Nucleus accumbens (tissue), 56 donors: ENCODE measurements at places on chromosomes 2 and 18.

DNA sequence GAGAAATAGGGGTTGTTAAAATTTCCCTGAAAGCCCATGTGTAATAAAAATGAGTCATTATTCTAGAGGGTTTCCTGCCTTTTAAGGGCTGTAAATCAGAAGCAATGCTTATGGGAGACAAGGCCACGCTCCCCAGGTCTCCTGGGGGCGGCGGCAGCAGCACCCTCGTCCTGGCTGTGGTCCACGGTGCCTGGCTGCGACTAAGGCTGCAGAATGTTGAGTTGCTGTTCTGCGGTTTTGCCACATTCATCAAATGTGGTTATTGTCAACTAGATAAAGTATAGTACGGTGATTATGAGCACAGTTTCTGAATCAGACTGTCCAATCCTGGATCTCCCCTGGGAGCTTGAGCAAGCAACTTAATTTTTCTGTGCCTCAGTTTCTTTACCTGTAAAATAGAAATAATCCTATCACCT lies 11.9 kb upstream of the AGFG1 start:
- no peak for DNase-seq

GRCh38 chr18:79802298-79802697 lies 4.6 kb downstream of the KCNG2 start:
- no peak for DNase-seq

DNA sequence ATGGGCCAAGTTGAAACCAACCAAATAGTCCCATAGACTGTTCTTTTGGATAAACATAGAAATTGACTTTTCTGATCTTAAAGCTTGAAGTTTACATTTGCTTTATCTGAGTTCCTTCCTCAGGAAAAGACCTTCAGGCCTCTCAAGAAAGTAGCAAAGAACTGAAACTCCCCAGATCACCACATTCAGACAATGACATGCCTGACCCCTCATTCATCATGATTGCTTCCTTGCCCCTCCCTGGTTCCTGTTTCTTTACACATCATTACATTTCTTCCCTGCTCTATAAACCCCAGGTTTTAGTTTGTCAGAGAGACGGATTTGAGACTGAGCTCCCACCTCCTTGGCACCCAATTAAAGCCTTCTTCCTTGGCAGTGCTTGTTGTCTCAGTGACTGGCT lies 83.6 kb upstream of the ST3GAL5 start:
- DNase-seq: no peak

- DNase-seq: no peak
Observed at GRCh38 chr18:36446059-36446458, 148.5 kb downstream of the FHOD3 start.

DNA sequence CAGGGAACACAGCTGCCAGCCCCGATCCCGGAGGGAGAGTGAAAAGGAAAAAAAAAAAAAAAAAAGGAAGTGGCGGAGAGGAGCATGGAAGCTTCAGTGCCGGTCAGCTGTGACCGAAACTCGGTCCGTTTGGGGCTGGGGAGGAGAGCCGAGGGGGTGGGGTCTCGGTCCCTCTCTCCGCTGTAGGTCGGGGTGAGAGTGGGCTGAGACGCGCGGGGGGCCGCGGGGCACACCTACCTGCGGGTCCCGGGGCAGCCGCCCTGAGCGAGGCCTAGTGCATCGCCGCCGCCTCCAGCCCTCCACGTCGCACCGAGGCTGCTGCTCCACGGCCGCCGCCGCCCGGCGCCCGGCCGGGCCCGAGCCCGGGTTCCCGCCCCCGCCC lies 536 bp downstream of the VPS54 start:
- no peak for DNase-seq
